ENCODE measurements at places on chromosomes 7 and 10. TPM values are rescaled to one million over a fixed set of nuclear protein-coding genes. Genes with fewer than 3 reads are reported as not detected.

PCGF5 gene
- 38.8 TPM for total RNA-seq

PRKAR2B gene
- total RNA-seq = not detected

EBLN1 gene
- not detected for total RNA-seq

OR13A1 gene
- total RNA-seq = not detected

FLNC gene
- total RNA-seq = 1.0 TPM

ZCWPW1 gene
- 5.5 TPM for total RNA-seq
